ENCODE measurements at places on chromosomes 2 and 18.

DNA sequence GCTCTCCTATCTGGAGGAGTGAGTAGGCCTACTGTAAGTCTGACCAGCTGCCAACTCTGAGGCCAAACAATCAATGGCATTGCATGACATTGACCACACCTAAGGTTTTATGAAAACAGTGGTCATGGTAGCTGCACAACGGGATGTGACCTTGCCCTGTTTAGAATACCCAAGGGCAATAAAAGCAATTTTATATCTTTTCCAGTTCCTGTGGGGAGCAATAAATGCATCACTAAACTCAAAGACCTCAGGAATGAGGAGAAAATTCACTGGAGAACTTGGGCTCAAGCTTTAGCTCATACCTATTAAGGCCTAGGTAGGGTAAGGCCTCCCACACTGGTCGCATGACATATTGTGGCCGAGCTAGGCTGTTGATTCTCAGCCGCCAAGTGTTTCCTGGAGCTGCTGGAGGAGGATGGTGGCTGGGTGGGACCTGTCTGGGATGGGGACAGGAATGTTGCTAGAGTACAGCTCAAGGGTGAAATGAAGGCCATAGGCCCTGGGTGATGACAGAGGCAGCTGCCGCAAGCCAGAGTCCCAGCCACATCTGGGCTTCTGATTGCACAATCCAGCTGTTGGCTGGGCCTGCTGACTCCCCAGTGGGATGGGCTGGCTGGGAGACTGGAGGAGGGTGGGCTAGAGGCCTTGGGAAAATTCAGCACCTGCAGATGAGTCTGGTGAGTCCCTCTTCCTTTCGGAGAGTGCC, 313.7 kb downstream of the CYP26B1 start:
- no peak for DNase-seq

DNA sequence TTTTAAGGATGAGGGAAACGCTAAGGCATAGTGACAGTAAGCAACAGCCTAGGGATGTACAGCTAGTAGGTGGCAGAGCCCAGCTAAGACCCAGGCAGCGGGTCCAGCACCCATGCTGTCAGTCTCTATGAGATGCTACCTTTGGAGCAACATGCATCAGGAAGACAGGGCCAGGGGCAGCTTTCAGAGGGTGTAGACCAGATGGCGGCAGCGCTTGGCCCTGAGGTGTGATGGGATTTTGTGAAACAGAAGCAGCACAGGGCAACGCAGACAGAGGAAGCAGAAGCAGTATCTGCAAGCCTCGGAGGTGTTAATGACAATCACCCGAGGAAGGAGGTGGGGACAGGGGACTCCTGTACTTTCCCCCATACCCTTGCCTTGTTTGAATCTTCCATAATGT, 43.2 kb downstream of the SDC1 start:
- no peak for DNase-seq

DNA sequence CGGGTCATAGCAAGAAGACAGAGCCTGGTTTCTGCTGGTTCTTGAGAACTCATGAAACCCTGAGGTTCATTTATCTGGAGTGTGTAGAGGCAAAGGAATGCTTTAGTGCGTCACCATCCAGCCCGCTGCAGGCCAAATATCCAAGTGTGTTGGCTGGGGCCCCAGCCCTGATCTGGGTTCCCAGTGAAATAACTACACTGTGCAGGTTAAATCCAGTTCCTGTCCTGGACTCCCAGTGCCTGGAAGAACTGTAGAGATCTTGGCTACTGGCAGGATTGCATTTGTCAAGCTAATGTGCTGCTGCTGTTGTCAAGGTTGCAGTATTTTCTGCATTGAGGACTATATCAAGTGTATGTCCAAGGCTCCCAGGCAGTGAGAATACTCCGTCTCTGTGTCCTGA, 89.9 kb downstream of the MAPK4 start:
- DNase-seq, result no peak

GRCh38 chr2:20069756-20070155, 18.3 kb upstream of the LAPTM4A start:
- no peak for DNase-seq

- no peak for DNase-seq
Measured at GRCh38 chr2:33090553-33091134, 143.9 kb downstream of the LTBP1 start.

DNA sequence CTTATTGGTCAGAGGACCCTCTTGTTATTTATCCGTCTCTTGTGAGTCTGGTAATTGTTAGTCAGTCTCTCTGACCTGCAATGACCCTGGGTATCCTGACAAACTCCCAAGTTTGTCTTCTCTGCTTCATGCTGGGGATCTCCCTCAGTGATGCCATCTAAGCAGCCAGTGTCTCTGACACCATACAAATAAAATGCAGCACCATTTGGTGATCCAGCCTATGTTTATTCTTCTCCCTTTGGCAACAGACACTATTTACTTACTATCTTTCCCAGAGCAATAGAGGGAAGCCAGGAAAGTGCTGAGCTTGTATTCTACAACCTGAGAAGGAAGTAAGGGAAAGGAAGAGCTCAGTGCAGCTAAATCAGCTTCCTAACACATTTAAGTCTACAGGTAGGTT, 15.9 kb downstream of the SERPINE2 start:
- DNase-seq, result peak; percentile 40
